ENCODE measurements at places on chromosomes 4 and X.

GRCh38 chrX:95441836-95442235 lies 1242.8 kb upstream of the DIAPH2 start:
- no peak for DNase-seq

DNA sequence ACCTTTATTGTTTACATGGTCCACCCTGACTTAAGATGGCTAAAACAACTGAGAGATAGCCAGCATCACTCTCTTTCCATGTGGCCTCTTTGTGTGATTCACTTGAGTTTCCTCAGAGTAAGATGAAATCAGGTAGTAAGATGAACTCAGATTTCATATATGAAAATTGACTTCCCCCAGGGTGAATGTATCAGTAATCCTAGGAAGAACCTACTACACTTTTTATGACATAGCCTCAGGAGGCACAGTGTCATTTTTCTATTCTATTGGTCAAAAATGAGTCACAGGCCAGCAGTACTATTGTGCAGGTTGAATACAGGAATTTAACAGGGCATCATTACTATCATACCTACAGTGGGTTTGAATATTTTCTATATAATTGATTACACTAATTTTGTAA lies 14.6 kb upstream of the SULT1E1 start:
- DNase-seq = no peak

- DNase-seq = peak; percentile 55
Measured at GRCh38 chr4:156970501-156971164, 966 bp downstream of the PDGFC start.

DNA sequence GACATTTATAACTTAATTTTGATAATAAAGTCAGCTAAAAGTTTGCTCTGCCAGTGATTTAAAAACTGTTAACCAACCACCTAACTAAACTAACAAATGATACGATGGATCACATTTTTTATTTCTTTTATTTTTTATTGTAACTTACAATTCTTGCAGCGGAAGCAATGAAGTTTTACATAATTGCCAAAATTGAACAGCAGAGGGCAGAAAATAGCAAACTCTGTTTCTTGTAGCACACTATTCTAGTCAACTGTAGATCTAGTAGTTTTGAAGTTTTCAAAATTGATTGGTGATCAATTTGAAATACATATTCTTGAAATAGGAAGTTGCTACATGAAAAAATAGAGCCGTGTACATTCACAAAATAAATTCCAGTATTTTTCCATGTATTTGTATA lies 2.8 kb upstream of the GRIA2 start:
- peak; percentile 44 for DNase-seq

DNA sequence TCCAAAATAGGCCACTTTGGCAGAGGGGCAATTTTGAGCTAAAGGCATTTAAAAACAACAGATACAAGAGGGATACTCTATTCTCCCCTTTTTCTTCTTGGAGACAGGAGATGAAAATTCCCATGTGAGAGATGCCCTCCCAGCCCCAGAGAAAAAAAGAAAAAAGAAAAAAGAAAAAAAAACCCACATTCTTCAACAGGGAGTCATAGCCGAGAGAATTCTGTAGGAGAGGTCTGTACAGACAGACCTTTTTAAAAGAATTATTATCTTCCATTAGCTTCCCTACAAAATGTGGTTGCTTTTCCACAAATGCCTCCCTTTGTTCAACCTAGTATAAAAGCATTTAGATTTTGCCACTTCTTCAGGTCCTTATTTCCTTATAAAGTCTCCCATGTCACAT lies 89.9 kb downstream of the SPCS3 start:
- DNase-seq = no peak

DNA sequence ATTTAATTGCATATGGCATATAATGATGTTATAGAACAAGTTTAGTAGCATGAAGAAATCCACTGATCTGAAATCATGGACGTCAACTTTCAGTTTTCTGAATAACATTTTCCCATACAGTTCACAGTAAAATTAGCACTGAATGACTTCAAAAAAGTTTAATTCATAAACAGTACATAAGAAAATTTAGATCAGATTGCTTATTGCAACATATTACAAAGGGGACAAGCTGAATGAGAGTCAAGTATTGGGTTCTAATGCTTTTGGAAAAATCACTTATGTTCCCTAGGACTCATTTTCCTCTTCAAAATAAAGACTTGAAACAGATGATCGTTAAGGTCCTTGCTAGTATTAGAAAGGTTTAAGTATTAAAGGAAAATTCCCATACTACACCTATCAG lies 898.3 kb upstream of the INTU start:
- DNase-seq = no peak

DNA sequence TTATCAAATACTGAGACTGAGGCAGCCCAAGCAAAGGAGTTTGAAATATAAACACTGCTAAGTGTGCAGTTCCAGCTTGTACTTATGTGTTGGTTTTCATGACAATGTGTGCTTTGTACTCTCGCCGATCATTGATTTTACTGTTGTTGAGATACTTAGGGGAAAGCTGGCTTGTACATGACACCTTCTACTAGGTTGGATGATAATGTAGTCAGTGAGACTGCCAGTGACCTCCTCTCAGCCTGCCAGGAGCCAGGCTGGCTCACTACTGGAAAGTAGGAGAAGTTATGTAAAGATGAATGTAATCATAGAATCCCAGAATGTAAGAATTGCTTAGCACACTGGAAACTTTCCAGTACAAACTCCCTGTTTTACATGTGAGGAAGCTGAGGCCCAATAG lies 132.0 kb downstream of the AFF2 start:
- DNase-seq = no peak

DNA sequence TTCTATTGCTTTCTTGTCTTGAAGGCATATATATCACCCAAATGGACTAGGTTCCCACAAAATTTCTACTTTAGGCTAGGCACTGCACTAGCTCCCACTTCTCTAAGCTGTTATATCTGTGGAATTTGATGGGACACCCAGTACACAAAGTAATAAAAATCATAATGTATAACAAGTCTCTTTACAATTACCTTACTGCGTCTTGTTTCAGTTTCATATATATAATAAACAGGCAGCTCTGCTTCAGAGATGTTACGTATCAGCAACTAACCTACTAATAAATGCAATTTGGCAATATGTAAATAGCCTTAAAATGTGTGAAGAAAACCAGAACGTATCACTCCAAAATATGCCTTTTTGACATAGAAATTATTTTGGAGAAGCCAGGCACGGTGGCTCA lies 42.0 kb upstream of the UGDH start:
- no peak for DNase-seq

DNA sequence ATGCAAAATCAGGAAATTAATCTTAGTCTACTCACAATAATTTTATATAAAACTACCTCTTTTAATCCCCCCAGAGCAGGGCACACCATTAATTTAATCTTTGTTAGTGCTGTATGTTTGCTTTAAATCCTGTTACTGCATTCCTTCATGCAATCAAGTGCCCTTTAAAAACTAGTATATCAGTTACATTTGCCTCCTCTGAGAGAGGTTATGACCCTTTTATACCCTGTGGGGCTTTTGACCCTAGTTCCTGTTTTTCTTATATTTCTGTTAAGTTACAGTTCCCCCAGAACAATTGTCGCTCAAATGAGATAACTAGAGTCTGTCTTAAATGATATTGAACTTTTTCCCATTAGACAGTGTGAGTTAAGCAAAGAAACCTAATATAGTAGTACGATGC lies 46.2 kb downstream of the GPC4 start:
- no peak for DNase-seq

DNA sequence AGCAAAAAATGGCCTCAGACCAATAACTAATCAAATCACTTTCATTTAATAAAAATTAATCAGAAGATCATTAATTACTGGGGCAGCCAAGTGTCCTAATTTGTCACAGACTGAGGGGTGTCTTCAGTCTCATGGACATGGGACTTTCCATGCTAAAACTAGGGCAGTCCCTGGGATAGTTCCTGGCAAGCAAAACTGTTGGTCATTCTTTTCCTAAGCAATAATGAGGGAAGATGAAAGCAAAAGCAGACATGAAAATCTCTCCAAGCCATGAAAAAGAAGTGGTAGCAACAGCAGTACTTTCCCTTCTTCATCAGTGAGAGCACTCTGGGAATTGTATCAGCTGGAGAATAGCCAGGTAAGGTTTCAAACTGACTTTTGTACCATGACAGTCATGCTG lies 3.7 kb upstream of the ANTXR2 start:
- no peak for DNase-seq

GRCh38 chr4:123216543-123216942 lies 180.1 kb upstream of the SPRY1 start:
- no peak for DNase-seq

GRCh38 chr4:8439914-8440491 lies 520 bp downstream of the ACOX3 start:
- no peak for DNase-seq

DNA sequence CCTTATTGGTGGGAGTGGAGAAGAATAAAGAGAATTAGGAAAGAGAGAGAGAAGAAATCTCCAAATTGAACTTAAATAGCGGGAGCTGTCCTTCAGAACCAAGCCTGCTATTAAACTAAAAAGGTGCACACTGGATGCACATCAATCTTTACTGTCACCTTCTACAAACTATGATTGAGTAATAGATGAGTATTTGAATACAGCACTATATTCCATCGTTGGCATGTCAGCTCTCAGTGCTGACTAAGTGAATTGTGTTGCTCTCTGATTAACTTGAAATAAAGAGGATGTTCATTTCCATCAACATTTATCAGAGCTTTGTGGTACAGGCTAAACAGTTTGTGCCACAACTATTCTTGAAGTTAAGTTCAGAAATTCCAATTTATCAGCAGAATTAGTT lies 143.7 kb upstream of the PABPC4L start:
- DNase-seq = no peak

- DNase-seq = no peak
Measured at GRCh38 chr4:151231915-151232595, 44.9 kb upstream of the PRSS48 start.

DNA sequence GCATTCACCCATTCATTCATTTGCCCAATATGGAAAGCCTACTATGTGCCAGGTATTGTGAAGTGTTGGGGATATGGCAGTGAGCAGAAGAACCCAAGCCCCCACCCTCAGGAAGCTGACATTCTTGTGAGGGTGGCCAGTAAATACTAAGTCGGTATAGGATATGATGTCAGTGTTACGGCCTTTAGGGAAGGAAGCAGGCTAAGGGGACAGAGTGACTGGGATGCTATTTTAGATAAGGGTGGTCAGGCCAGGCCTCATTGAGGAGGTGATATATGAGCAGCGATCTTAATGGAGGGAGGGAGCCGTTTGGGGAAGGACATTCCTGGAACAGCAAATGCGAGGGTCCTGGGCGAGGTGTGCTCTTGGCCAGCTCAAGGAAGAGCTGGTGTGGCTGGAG lies 2.0 kb downstream of the ATP6AP1 start:
- DNase-seq = no peak

DNA sequence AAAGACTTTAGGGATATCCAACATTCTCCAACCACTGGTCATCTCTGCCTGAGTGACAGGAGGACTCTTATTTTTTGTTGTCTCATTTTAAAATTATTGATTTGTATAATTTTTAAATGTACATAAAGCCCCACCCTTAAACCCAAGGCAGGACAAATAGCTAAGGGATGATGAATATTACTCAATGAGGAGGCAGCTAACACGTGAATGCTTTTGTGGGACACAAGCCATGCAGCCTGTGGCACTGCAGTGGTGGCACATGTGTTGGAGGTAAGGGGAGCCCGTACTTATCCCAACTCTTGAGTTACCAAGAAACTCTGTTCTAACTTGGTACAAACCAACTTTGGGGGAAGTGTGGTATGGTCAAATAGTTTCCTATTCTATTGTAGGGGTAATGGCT lies 19.5 kb downstream of the MID1IP1 start:
- DNase-seq = no peak

DNA sequence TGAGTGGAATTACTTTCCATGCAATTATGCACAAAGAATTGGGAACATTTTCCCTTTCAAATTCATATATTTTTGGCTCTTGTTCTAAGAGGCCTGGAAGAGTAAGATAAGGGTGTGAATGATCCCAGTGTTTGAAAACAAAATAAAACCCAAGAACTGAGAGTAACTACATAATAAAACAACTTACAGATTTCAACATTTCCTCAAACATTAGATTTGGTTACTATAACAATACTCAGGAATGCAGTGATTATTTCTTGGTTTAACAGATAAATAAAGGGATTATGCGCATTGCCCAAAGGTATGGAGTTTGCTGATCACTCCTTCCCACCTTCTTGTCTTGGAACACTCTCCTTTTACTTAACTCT lies 292.5 kb downstream of the CAMK2D start:
- no peak for DNase-seq

All from hippocampal formation (tissue), 2 donors.